ENCODE measurements at places on chromosomes 4 and X.
A peak's percentile ranks its signal among the peaks of the same experiment; 100 is the strongest.

GRCh38 chrX:103488794-103489193 is 30.5 kb downstream of the RAB40A start:
- no peak for DNase-seq

- no peak for DNase-seq
These were observed 1771.7 kb upstream of the PCDH7 start for GRCh38 chr4:28948501-28948900.

- DNase-seq: peak; percentile 7
These were observed 145.9 kb downstream of the CPE start for GRCh38 chr4:165524532-165525190.

DNA sequence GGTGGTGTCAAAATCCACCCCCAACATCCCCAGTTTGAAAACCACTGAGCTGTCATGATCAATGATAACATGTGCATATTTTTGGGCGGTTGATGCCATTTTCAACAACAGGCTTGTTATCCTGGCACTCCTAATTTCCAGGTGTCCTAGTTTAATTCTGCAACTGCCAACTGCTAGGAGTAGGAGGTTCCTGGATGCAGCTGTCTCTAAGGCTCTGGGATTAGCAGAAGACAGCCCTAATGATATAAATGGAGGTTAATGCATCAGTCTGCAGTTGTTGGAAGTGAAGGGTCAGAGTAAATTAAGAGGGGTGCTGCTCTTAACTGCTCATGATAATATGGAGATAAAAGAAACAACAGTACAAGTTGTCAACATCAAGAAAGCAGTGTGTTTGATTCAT is 23.8 kb downstream of the ARFIP1 start:
- no peak for DNase-seq

DNA sequence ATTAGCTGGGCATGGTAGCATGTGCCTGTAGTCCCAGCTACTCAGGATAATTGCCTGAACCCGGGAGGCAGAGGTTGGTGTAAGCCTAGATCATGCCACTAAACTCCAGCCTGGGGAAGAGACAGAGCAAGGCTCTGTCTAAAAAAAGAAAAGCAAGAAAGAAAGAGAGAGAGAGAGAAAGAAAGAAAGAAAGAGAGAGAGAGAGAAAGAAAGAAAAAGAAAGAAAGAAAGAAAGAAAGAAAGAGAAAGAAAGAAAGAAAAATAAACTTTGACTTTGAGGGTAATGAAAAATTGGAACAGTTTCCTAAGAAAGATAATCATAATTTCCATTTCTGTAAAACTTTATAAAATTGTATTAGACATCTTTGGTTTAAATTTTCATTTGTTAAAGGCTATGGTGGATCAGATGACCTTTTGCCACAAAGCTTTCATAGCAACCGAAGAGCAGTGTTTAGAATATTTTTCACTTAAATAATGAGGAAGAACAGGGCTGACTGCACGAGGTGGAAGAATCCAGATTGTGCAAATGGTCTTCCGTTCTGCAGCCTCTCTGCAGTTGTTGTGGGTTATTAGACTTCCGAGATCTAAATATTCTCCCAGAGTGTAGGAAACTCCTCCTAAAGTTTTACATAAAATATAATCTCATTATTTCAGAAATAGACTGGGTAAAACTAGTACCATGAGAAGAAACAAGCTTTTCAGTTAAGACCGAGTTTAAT is 55.9 kb downstream of the RBM47 start:
- DNase-seq: peak; percentile 41

DNA sequence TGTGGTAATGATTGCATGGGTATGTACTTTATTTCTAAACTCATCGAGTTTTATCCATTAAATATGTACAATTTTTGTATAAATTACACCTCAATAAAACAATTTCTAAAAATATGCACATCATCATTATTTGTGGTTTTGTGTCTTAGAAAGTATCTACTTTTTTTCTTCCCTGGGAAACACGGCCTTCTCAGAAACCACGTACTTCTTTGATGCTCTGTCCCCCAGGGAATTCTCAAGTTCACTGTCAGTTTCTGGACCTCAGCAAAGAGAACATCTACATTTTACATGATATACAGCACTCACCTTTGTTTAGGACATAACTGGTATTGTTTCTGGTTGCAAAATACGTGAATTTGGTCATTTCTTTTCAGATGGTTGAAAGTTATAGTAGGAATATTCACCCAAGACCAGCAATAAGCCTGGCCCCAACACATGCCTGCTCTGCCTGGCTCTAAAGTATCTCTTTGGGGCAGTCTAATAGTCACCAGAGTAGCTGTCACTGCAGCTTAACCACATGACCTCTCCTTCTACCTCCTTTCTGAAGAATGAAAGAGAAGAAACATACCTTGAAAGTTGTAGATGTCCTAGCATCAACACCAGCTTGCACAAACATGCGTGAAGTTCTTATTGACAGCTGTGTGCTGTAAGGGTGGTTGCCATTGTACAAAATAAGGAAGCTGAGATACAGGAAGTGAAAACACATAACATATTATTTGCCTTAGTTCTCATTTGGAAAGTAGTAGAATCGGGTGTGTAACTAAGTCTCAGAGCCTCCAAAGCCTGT is 48.4 kb upstream of the SPANXN4 start:
- no peak for DNase-seq

- peak; percentile 50 for DNase-seq
These were observed at the start of gene BTC for GRCh38 chr4:74794382-74795010. TSS of gene BTC (minus strand) at chr4:74794523. CDS start at chr4:74794325, 198 bp downstream.

- no peak for DNase-seq
These were observed 5.1 kb downstream of the PPARGC1A start for GRCh38 chr4:23884741-23885140.

All from hematopoietic multipotent progenitor cell treated with erythropoietin and hydrocortisone succinate and interleukin-3 and kit ligand, for 6 days (in vitro differentiated cells).